ENCODE measurements at places on chromosomes 3 and 15.

DNA sequence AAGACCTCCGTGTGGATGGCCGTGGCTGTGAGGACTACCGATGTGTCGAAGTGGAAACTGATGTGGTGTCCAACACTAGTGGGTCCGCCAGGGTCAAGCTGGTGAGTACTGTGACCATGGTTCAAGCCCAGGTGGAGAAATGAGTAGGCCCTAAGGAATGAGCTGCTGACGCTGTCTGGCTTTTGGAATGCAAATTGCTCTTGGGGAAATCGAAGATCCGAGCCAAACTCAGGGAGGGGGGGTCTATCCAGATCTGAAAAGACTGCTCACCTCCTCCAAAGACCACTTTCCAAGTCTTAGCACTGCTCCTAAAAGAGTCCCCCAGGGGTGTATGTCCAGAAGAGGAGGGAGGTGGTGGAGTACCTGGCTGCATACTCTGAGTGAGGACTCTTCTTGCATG lies 13.1 kb downstream of the EXOSC7 start:
- no peak for DNase-seq

DNA sequence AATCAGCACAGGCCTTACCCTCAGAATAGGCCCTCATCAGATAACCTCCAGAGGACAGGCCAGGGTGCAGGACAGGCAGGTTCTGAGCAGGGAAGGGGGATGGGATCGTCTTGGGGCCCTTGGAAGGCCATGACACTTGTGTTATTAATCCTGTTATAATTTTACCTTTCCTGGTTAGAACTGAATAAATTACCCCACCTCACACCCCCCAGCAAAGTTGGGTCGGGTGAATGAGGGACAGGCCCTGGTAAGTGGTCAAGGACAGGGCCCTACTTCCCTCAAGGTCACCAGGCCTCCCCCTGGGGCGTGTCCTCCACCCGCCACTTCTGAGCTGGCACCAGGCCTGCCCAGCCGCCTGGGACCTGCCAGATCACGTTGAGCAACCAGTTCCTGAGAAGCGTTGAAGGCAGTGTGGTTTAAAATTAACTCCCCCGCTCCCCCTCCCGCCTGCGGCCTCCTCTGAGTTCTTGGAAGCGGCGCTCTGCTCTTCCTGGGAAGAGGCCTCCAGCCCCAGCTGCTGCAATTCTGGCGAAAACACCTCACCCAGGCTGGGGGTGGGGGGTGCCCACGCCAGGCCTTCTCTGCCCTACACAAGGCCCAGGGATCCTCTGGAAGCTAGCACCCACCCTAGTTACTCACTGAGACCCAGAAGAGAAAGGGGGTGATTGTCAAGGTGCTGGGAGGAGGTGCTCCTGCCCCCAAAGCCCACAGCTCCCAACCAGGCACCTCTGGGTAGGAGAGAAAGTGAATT lies 10.6 kb downstream of the CISH start:
- no peak for DNase-seq

GRCh38 chr3:13167064-13167743 lies 94.0 kb upstream of the IQSEC1 start:
- DNase-seq = no peak

GRCh38 chr3:181568248-181568647 lies 143.5 kb upstream of the SOX2 start:
- no peak for DNase-seq

- no peak for DNase-seq
Measured at GRCh38 chr15:41558400-41559238, at the start of gene TYRO3. TSS of gene TYRO3 (plus strand) at chr15:41559212. CDS start at chr15:41559258, 46 bp downstream.

DNA sequence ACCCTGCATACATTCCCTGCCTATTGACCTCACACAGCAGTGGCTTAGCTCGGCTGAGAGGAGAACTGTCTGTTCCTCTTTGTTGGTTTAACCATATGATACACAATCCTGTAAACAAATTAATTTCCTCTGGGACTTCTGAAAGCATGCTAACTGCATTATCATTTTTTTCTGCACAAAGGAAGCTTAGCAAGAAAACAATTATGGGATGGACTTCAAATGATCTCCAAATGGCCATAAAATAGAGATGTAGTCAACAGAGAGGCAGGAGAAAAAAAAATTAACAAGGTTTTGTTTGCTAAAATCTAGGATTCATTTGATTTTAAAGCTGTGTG lies 14.4 kb upstream of the TMC3 start:
- no peak for DNase-seq

DNA sequence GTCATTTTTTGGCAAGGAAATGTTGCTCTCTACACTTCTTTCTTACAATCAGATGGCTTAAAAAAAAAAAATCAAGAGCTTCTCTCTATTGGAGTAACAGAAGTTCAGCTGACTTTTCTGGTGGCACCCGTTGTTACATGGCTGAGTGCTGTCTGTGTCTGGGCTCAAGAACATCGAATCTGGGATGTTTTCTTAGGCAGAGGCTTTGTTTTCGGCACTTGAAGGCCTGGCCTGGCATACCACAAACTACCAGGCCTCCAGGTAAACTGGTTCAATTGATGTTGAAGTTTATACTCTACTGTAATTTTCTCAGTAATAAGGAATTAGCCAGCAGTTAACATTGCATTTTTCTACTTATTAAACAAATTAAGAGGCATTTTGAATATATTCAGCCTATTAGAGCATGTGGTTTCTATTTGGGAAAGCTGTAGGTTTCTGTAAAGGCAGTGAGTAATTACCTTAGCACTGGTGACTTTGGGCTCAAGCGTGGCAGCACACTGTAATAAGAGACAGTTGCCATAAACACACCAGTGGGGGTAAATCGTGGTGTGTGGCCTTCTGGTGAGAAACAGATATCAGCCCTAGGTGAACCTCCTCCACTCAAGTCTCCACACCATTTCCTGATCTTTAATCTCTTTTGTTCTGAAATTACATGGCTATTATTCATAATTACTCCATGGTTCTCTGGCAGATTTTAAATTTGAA lies 544.7 kb downstream of the MECOM start:
- DNase-seq = peak; percentile 6

- DNase-seq = peak; percentile 94
Measured at GRCh38 chr15:69554279-69554961, 101.8 kb downstream of the RPLP1 start.

GRCh38 chr3:75192146-75192616 lies 471.9 kb upstream of the FRG2C start:
- DNase-seq = peak; percentile 27

- DNase-seq = no peak
Measured at GRCh38 chr3:5423076-5423475, 235.6 kb downstream of the EDEM1 start.

DNA sequence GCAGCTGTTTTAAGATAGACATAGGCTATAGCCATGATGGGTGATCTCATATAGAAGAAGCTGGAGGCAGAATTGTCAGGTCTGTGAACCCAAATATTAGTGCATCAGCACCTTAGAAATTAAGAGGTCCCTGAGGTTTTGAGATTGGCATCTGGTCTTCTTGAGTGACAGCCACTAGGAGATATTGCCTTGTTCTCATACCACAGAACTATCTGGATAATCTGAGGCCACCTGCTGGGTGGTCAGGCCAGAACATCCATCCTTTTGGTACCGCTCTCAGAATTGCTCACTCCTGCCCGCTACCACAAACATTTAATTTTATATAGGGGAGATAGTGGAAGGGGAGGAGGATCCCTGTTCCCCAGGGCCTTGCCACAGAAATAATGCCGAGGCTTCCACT lies 210.6 kb upstream of the ZPLD1 start:
- DNase-seq = no peak

GRCh38 chr3:25037049-25037547 lies 391.0 kb upstream of the RARB start:
- no peak for DNase-seq

DNA sequence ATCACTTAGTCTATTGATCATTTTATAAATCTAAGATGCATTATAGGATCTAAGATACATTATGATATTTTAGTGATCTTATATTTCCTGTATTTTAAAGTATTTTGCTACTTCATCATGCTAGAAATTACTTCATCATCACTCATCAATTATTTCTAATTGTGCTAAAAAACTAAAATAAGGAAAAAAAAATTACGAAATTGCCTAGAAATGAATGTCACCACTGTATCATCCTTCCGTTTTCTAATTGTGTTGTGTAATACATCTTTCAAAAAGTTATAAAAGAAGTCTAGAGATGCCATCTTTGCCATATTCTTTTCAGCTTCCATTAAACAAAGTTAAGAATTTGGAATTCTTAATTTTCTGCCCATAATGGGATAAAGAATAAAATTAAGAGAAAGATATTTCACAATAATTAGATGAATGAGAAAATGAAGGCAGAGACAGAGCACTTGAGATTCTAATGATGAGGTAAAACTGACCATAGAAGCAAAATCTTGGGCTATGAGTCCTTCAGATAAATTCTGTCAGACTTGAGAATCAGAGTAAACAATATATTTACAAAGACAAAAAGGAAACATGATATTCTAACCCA lies 48.8 kb downstream of the ALDH1A2 start:
- no peak for DNase-seq

DNA sequence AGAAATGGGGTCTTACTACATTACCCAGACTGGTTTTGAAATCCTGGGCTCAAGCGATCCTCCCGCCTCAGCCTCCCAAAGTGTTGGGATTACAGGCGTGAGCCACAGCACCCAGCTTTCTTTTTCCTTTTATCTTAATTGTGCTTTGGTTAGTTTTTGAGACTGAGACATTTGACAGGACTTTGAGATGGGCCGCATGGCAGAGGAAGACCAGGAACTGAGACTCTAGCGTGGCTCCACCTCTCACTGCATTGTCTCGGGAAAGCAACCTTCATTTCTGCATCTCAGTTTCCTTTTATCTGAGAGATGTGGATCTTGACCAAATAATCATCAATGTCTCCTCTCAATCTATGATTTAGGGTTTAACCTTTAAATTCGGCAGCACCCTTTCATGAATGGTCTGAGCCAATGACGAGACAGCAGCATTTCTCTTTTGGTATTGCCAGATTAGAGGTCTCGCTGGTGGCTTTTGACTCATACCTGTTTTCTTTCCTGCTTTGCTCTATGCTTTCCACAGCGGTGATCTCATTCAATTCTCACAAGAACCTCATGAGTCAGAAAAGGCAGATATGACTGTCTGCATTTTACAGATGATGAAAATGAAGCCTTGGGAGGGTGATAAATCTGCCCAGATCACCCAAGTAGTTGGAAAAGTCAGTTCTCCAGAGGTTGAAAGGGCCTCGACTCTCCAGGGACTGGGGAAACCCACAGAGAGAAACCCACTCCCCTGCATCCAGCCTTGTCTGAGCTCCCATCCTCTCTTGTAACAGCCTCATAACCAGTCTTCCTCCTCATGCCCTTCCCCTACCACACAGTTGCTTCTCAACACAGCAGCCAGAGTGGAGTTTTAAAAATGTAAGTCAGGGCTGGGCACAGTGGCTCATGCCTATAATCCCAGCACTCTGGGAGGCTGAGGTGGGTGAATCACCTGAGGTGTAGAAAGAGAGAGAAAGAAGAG lies 84.8 kb upstream of the FOXB1 start:
- no peak for DNase-seq

GRCh38 chr15:41154412-41154811 lies 38.3 kb upstream of the INO80 start:
- DNase-seq = no peak

DNA sequence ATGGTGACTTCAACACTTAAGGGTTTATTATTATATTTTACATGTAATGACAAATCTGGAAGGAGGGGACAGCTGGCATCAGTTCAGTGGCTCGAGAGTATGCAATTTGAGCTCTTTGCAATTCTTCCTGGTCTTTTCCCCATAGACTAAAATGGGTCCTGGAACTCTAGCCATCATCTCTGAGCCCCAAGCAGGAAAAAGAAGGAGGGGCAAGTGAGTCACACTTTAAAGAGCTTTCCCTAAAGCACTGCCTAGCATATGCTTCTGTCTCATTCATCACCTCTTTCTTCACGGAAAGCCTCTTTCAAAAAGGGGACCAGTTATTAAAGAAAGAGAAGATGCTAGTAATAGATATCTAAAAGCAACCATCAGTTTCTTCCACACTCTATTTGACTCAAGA lies 466.3 kb downstream of the ZIC1 start:
- DNase-seq = no peak

- no peak for DNase-seq
Measured at GRCh38 chr15:64187396-64188191, 24.8 kb upstream of the PPIB start.

DNA sequence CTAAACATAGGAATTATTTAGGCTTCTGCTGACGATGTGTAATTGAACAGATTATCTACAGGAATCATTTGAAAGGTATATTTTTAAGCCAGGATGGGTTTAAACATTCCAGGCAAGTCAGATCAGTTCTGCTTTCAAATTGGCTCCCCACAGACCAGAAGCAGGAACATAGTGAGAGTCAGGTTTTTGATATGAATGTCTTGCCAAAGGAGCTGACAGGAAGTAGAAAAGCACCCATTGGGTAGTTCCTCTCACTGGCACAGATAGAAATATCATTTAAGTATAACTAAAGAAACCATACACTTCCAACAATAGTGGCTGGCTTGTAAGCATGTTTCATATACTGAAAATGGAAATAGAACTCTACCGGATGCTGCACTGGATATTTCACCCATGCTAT lies 95.2 kb downstream of the CLDN1 start:
- no peak for DNase-seq

GRCh38 chr3:37456270-37456708 lies 281.9 kb upstream of the LRRFIP2 start:
- no peak for DNase-seq

Measured in NCI-H748 treated with DMSO at 0.1 percent for 48 hours (cell line).